ENCODE measurements at places on chromosomes 5 and 9. TPM values are rescaled to one million over a fixed set of nuclear protein-coding genes. Genes with fewer than 3 reads are reported as not detected.

DNA sequence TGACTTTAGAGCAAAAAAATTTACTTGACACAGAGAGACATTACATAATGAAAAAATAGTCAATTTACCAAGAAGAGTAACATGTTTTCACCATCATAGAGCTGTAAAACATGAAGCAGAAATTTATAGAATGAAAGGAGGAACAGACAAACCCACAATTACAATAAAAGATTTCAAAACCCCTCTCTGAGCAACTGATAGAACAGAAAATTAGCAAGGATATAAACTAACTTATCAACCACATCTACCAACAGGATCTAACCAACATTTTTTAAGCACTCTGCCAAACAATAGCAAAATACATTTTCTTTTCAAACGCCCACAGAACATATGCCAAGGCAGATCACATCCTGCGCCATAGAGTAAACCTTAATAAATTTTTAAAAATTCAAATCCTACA, 17.9 kb downstream of the SLCO4C1 start:
- no peak for DNase-seq

DNA sequence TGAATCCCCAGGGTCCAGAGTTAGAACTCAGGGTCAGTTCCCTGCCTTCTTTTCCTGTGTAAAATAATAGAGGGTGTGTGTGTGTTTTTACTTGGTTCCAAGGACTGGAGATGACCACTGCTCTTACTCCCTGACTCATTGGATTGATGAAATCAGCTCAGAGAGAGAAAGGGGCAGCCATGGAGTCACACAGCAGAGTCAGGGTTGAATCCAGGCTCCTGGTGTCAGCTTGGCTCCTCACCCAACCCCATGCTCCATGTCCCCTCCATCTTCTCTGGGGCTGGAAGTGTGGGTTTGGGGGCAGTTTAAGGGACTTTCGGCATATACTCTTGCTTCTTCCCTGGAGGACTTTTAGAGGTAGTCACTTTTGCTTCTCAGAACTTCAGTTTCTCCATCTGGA, 21.6 kb downstream of the DAB2IP start:
- no peak for DNase-seq

DNA sequence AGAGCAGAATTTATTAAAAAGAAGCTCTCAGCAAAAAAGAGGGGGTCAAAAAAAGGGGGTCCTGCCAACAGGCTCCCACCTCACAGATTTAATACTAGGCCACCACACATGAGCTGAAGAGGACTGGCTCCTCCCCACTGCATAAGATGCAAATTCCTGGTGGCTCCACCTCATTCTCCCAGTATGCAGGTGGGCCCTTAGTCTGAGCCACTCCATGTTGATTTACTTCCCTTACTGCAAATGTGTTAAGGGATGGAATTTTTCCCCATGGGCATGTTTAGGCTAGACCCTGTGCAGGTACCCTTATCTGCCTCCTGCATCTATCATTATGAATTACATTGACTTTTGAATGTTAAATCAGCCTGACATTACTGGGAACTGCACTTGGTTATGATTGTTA, 82.9 kb downstream of the ISOC1 start:
- no peak for DNase-seq

DNA sequence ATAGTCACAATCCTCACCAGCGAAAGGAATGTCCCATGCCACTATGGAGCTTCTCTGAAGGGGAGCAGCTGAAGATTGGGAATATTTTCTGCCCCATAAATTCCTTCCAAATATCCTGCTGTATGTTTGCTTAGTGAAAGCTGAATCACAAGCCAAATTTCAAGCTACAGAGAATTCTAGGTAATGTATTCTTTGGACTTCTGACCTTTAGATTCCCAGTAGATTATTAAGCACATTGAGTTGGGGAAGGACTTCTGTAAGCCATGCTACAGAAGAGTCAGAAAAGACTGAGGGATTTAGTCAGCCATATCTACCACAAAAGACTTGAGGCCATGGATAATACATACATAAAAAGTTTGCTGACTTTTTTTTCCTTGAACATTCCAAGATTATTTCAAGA, 1342.0 kb upstream of the NUDT12 start:
- no peak for DNase-seq

DNA sequence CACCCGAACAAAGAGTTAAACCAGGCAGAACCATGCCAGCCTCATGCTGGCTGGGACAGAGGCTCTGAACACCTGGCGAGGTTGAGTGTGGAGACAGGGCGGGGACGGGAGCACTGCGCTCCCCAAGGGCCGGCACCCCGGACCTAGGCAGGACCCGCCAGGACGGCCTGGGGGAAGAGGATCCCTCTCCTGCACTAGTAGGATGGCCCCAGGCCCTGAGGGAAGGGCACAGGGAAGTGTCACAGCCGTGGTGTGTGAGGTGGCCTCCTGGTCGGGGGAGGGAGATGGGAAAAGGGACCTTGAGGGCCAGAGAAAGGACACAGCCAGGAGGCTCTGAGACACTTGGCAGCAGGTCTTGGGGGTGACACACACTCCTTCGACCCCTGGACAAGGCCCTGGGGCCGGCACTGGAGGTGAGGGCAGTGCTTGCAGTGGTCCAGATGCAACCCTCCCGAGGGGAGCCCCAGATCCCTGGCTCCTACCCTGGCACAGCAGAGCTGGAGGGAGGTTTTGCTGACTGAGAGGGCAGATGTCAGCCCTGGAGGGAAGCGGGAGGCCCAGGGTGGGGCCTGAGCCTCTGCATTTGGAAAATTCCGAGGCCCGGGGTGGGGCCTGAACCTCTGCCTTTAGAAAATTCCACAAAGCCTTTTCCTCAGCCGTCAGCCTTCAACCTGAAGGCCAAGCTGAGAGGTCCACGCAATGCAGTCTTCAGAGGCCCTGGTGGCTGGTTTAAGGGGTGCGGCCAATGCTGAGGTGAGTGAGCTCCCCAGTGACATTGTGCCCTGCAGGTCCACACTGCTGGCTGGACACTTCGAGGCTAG, 24.8 kb upstream of the TERT start:
- DNase-seq = no peak

- no peak for DNase-seq
Measured at GRCh38 chr9:113963696-113964494, 87.8 kb downstream of the ZNF618 start.

- no peak for DNase-seq
Measured at GRCh38 chr5:151456321-151456940, 9.0 kb downstream of the SLC36A1 start.

GRCh38 chr5:51651889-51652288, 268.6 kb downstream of the ISL1 start:
- DNase-seq = no peak

DNA sequence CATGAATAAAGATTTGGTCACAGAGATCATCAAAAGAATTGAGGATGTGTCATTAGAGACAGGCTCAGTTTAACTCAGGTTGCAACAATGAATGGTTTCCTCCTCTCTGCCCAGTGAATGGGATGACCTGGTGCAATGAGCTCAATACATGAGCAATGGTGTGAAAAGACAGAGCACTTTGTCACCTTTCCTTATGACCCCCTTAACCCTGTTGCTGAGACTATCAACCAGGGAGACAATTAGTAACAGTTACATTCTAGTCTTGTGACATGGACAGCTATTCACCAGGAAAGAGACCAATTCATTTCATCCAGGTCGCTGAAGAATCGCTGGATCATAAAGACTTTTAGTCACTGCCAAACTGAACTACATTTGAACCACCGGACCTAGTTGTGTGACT, 19.9 kb upstream of the CDH6 start:
- no peak for DNase-seq

GRCh38 chr5:170211575-170212334, 21.0 kb upstream of the C5orf58 start:
- no peak for DNase-seq

DNA sequence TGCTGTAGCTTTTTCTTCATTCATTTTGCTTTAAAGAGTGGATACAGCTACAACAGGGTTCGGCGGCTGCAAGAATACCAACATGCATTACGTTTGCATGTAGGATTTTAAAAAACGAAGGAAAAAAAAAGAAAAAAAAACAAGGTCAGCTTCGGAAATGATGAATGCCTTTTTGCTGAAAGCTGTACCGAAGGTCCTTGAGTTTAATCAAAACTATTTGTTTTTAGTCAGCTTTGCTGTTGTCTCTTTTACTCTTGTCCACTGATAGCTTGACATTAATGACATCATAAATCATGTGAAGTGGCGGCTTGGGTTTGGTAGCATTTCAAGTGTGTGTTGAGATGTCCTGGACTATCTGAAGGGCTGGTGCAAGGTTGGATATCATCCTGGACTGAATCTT, 779.1 kb downstream of the NR2F1-AS1 start:
- DNase-seq = no peak

GRCh38 chr5:65037831-65038815, 269.4 kb downstream of the CWC27 start:
- DNase-seq = no peak

DNA sequence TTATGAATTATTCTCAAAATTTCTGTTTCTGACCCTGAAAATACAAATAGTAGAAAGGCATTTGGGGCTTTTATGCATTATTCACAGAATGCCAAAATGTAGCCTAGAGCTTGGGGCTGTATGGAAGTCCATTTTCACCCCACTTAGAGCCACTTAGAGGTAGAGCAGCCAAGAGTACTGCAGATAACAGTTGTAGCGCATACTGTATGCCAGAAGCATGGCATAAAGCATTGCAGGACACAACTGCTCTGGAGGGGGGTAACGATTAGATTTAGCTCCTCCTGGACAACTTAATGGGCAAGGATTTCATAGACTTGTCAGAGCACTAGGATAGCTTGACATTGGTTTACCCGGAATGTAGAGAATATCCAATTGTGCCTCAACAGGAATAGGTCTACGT, 15.7 kb downstream of the SLC31A1 start:
- no peak for DNase-seq

KCNV2 gene
- not detected for total RNA-seq

CTXN3 gene
- not detected for total RNA-seq

PCDHA3 gene
- total RNA-seq = 0.90 TPM

Data from tibial nerve (tissue), 4 donors.